ENCODE measurements at places on chromosomes 12 and 14.

DNA sequence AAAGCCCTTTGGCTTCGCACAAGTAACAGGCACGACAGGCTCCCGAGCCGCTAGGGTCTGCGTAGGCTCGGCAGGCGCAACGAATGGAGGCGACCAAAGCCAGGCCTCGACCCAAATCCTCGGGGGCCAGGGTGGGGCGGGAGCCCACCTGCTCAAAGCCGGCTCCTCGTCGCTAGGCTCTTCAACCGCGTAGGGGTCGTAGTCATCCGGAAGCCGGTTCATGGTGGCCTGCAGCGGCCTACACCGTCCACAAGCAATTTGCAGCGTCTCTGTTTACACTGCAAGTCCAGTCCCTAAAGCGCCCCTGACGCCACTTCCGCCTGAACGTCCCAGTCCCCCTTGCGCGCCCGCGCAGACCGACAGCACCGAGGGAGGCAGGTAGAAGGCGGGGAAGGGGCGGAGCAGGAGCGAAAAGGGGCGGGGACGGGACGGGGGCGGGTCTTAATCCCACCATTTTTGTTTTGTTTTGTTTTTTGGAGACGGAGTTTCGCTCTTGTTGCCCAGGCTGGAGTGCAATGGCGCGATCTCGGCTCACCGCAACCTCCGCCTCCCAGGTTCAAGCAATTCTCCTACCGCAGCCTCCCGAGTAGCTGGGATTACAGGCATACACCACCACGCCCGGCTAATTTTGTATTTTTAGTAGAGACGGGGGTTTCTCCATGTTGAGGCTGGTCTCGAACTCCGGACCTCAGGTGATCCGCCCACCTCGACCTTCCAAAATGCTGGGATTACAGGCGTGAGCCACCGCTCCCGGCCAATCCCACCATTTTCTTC lies at the start of gene EAPP:
Gene EAPP, minus strand, starts transcription at position 295 of the 774 bp plus-strand sequence. Its CDS starts 73 bp downstream, at position 222.
- peak; percentile 97 for DNase-seq

GRCh38 chr12:7101047-7101693 lies 7.8 kb downstream of the C1RL start:
- no peak for DNase-seq

DNA sequence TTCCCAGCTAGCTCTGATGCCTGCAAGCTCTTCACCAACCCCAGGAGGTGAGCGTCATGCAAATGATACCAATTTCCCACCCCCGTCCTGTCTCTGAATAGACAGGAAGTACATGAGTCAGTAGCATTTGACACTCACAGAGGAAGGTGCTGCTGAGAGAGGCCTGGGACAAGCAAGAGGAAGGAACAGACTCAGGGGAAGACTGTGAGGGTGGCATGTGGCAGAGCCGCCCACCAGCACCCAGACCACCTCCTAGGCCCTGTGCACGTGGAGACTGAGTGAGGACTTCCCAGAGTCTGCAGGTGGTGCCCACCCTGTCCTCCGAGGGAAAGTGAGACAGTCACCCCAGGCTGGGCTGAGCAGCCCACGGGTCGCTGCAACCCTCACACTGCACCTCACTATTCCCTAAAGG lies 199.5 kb upstream of the SFSWAP start:
- DNase-seq = peak; percentile 63

DNA sequence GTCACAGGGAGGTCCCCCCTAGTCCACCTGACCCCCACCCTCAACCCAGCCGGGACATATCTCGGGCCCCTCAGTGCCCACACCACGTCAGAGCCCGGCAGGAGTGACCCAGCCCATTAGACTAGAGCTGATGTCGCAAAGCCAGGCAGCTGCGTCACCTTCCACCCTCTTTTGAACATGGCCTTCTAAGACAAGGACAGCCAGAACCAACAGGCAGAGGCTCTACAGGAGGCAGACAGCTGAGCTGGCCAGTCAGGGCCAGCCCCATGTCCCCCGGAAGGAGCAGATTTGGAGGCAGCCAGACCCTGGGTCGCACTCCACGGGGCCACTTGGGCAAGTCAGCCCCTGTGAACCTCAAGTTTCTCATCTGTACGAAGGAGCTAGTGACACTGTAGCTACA lies 44.1 kb downstream of the SCARB1 start:
- no peak for DNase-seq

- peak; percentile 82 for DNase-seq
These were observed 20.4 kb downstream of the BATF start for GRCh38 chr14:75542588-75543091.

- peak; percentile 64 for DNase-seq
These were observed 4.4 kb downstream of the KMT2D start for GRCh38 chr12:49055978-49056754.

DNA sequence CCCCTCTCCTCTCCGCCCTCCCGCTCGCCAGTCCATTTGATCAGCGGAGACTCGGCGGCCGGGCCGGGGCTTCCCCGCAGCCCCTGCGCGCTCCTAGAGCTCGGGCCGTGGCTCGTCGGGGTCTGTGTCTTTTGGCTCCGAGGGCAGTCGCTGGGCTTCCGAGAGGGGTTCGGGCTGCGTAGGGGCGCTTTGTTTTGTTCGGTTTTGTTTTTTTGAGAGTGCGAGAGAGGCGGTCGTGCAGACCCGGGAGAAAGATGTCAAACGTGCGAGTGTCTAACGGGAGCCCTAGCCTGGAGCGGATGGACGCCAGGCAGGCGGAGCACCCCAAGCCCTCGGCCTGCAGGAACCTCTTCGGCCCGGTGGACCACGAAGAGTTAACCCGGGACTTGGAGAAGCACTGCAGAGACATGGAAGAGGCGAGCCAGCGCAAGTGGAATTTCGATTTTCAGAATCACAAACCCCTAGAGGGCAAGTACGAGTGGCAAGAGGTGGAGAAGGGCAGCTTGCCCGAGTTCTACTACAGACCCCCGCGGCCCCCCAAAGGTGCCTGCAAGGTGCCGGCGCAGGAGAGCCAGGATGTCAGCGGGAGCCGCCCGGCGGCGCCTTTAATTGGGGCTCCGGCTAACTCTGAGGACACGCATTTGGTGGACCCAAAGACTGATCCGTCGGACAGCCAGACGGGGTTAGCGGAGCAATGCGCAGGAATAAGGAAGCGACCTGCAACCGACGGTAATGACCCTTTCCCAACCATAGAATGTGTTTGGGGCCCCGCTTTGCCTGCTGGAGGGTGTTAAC lies 615 bp downstream of the CDKN1B start:
- peak; percentile 40 for DNase-seq

DNA sequence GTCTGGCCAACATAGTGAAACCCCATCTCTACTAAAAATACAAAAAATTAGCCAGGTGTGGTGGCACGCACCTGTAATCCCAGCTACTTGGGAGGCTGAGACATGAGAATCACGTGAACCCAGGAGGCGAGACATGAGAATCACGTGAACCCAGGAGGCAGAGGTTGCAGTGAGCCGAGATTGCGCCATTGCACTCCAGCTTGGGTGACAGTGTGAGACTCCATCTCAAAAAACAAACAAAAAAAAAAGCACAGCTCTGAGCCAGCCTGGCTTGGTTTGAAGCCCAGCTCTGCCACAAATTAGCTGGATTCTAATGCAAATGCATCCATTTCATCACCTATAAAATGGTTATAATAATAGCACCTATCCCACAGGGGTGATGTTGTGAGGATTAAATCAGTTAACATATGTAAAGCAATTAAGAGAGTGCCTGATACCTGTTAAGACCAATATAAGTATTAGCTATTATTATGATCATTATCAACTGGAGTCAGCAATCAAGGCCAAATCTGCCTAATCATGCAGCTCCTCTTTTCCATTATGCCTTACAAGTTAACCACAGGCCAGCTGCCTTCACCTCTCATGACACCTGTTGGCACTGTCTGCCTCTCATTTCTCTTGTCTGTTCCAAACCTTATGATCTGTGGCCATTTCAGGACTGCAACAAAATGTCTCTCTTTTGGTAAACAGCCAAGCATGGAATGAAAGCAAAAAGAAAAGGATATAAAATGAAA lies 2.1 kb downstream of the GNPTAB start:
- no peak for DNase-seq

DNA sequence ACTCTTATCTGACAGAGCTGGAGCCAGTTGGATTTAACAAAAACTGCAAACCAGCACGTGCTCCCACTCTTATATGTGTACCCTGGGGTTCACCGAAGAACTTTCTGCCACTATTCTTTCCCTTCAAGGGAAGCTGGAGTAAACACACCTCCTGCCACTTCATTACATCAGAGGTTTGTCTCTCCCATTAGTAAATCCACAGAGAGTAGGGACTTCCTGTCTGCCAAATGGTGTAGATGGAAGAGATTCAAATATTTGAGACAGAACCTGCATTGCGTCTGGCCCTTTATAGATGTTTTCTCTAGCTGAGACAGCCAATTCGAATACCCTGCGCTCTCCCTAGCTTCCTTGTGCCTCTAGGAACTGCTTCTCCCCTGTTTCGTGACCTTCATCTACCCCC lies 29.1 kb upstream of the AEBP2 start:
- no peak for DNase-seq

DNA sequence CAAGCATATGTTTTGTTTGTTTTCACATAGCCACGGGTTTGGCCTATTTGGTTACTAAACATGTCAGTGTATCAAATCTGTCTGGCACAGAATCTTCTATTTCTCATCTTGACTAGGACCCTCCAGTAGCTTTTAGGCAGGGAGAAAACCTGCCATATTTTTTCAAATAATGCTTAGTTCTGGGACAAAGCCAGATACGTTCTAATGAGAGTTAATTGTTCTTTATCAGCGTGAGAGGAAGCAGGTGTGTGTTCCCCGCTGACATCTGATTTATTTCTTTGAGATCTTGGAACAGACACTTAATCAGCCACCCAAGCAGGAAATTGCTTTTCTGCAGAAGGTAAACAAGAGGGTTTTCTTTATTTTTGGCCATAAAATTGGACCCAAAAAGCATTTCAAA lies 54.8 kb downstream of the GOLGA5 start:
- DNase-seq = no peak

Measured in activated CD4-positive, alpha-beta memory T cell treated with anti-CD3 and anti-CD28 coated beads, Interleukin-2, amount 10 ng/mL, durations not matched to agents 7 days and 5 days (primary cell).